ENCODE measurements at places on chromosomes 2 and 18. TPM values are rescaled to one million over a fixed set of nuclear protein-coding genes. Genes with fewer than 3 reads are reported as not detected.

Gene COL3A1
- total RNA-seq = 5,666 TPM

Gene CCDC68
- 6.9 TPM for total RNA-seq

Gene SLC8A1
- 13.1 TPM for total RNA-seq

Gene SERPINB4
- total RNA-seq = 0.14 TPM

Gene SLC4A5
- 0.14 TPM for total RNA-seq

Gene NOP58
- 41.9 TPM for total RNA-seq

Gene ALK
- total RNA-seq = under 0.01 TPM

Gene BBS5
- 6.6 TPM for total RNA-seq

Gene DNER
- total RNA-seq = 0.83 TPM

Gene NFATC1
- total RNA-seq = 4.3 TPM

Gene PELI1
- 7.0 TPM for total RNA-seq

Gene TPO
- total RNA-seq = not detected

Gene SATB2
- total RNA-seq = 19.0 TPM

Gene LOXHD1
- not detected for total RNA-seq

Gene ZNF385B
- total RNA-seq = not detected

Gene FAM124B
- total RNA-seq = under 0.01 TPM

Gene IER3IP1
- 39.0 TPM for total RNA-seq

Gene GKN1
- not detected for total RNA-seq

Gene CAPN14
- total RNA-seq = under 0.01 TPM

Gene NYAP2
- not detected for total RNA-seq

Gene FIGN
- total RNA-seq = 0.65 TPM

Gene SULT1C2
- 0.83 TPM for total RNA-seq

Gene C1GALT1C1L
- 0.57 TPM for total RNA-seq

Gene LAPTM4A
- 214 TPM for total RNA-seq

Gene CHRNG
- not detected for total RNA-seq

Gene CYP27C1
- total RNA-seq = 0.18 TPM

Gene L3MBTL4
- total RNA-seq = 0.28 TPM

Gene GPR55
- total RNA-seq = not detected

Gene UGT1A8
- 0.71 TPM for total RNA-seq

Gene OSR1
- 36.5 TPM for total RNA-seq

Gene SULT1C4
- total RNA-seq = not detected

Gene ATAD2B
- total RNA-seq = 8.6 TPM

Gene MAPK4
- total RNA-seq = not detected

Gene ASIC4
- 0.37 TPM for total RNA-seq

Gene FAP
- 148 TPM for total RNA-seq

Data from smooth muscle cell of bladder (primary cell).